ENCODE measurements at places on chromosomes 5 and 9.

GRCh38 chr5:89337-90286 is 2.4 kb upstream of the PLEKHG4B start:
- no peak for DNase-seq

DNA sequence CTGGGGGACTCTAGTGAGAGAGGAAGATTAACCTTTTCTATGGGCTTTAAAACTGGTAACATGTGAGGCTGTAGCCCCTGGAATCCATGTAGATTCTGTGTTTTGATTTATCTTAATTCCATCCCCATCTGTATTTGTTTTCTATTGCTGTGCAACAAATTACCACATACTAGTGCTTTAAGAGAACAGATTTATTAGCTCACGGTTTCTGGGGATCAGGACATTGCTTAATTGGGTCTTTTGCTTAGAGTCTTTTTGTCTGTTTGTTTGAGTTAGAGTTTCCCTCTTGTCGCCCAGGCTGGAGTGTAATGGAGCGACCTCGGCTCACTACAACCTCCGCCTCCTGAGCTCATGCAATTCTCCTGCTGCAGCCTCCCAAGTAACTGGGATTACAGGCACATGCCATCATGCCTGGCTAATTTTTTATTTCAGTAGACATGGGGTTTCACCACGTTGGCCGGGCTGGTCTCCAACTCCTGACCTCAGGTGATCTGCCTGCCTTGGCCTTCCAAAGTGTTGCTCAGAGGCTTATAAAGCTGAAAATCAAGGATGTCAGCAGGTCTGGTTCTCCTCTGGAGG is 29.9 kb upstream of the GNA14 start:
- peak; percentile 69 for DNase-seq

GRCh38 chr5:122940890-122941289 is 95.5 kb downstream of the SNX24 start:
- DNase-seq, result no peak

GRCh38 chr5:169602535-169602934 is 19.0 kb downstream of the SPDL1 start:
- no peak for DNase-seq

DNA sequence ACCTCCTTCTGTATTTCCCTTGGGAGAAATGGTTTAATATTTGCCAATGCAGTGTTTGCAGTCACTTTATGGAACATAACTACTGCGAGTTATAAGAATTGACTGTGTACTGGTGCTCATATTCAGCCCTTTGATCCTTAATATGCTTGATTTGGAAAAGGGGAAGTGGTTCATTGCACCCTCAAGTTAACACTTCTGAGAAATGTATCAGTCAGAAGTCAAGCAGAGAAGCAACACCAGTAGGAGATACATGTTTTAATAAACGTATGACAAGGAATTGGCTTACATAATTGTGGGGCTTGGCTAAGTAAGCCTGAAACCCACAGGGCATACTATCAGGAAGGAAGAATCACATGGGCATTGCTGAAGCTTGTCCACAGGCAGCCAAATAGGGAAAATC is 131.0 kb upstream of the SPRY4 start:
- no peak for DNase-seq

DNA sequence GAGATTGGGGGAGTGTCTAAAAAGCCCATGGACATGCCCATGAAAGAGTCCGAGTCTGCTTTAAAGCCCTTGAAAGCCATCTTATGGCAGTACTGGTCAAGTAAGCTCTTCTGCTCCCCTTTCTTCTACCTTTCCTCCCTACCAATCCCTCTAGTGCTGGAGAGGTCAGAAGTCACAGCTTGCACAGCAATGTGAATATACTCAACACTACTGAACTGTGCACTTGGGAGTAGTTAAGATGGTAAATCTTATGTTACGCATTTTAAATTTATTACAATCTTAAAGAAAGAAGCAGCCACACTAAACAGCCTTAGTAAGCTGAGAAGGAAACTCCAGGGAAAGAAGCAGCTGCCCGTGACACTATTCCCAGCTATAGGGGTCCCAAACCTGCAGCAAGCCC is 12.3 kb upstream of the TRAF1 start:
- DNase-seq, result no peak

DNA sequence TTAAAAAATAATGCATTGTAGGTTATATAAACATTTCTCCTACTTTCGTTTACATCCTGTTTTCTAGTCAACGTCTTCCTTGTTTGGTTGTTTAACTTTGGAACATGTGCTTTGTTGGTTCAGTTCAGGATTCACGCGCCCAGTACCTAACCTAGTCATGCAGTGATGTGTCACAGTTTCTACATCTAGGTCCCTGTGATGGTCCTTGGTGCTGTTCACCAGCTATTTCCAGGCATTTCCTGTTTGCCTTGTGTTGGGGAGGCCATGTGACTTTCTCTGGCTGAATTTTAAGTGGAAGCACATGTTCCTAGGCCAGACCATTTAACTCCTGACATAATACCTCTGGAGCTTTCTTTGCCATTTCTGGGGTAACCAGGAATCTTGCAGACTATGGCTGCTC is 292.3 kb downstream of the SMARCA2 start:
- DNase-seq, result no peak

- no peak for DNase-seq
Measured at GRCh38 chr5:173733021-173733420, 116.6 kb upstream of the BOD1 start.

- peak; percentile 61 for DNase-seq
Measured at GRCh38 chr5:81393783-81394718, at the start of gene ACOT12. ACOT12 (minus strand) TSS chr5:81394134; CDS start chr5:81394114, 20 bp downstream.

DNA sequence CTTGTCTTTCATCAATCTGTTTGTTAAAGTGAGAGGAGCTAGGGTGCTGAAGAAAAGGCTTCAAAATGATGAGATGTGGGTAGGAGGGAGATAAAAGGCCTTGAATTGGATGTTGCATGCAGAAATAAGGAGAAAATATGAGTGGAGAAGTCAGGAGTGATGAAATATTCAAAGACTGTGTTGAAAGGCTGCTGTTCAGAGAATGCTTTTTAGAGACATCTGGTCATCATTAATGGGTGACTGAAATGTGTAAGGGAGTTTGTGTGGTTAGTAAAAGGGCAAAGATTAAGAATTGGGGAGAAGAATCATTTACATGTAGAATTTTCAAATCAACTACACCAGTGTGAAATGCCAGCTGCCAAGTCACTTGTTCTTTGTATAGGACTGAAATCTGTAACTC is 383.9 kb downstream of the MAT2B start:
- no peak for DNase-seq

- no peak for DNase-seq
Measured at GRCh38 chr5:2921651-2922050, 170.2 kb upstream of the IRX2 start.

DNA sequence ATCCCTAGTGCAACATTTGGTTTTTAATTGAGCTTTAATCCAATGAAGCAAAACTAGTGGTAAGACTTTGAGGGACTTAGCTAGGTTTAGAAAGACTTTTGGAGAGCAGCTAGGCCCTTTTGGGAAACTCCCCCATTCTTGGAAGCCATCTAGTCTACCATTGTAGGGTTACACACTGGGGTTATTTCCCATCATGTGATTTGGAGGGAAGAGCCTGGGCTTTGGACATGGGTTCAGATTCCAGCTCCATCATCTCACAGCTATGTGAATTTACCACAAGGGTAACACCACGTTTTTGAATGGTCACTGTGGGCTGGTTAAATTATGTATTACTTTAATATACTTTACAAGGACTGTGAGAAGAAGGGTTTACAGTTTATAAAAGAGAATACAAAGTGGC is 18.3 kb upstream of the TNFSF15 start:
- DNase-seq, result no peak

GRCh38 chr9:125284855-125285254 is 23.2 kb downstream of the GAPVD1 start:
- no peak for DNase-seq

- DNase-seq, result no peak
Measured at GRCh38 chr5:14895301-14895700, 23.7 kb upstream of the ANKH start.

DNA sequence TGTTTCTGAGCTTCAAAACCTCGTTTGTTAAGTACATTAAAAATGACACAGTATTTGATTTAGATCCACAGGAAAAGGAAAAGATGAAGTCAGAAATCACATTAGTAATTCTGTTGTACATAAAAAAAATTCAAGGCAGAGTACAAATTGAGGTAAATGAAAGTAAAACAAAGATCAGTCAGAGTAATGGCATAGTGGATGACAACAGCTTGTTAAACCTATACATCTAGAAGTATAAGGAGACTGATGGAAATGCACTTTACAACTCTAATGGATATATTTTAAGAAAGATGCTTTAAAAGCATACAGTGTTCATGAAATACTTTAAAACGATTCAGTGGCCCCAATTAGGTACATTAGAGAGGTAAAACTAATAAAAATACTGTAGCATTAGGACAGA is 631.3 kb upstream of the SEMA6A start:
- no peak for DNase-seq

GRCh38 chr9:91840469-91840868 is 109.6 kb downstream of the ROR2 start:
- DNase-seq, result peak; percentile 62

DNA sequence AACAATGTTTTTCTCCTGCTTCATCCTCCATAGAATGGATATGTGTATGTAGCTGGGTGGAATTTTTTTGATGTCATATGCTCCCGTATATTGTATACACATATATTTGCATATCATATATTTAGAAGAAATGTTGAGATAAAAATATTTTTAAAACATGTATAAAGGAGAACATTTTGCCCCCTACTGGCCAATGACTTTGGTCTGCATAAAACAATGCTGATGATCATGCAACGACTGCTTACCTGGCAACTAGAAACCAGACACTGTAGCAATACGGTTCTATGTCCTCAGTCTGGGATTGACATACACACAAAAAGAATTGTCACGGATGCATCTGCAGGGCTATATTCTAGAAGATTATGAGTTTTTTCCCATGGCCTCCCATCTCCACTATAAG is 503.6 kb downstream of the ELAVL2 start:
- no peak for DNase-seq

- DNase-seq, result no peak
Measured at GRCh38 chr9:36039696-36040095, 3.0 kb downstream of the RECK start.

- DNase-seq, result no peak
Measured at GRCh38 chr9:131668439-131669268, 71.2 kb downstream of the RAPGEF1 start.

DNA sequence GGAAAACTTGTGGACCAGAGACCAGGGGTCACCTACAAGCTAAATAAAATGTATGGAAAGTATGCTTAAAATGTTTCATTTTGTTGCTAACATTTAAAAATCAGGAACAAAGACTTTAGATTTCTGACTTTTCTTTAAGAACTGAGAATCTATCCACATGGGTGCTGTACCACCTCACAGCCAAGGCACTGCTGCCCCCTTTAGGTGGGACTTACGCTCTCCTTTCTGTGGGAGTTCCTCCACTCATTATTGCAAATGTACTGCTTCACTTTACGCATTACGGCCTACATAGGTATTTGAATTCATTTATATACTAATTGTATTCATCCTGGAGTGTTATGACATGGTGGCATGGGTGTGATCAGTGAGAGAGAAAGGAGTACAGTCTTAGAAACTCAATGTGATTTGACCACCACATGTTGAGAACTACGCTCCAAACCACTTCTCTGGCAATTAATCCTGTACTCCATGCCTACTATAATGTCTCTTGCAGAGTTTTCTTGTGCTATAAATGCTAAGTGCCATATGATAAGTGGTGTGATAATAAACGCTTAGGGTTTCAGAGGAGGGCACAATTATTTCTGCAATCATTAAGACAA is 24.7 kb upstream of the CETN3 start:
- DNase-seq, result no peak

GRCh38 chr9:134637241-134637640 is 4.4 kb upstream of the COL5A1 start:
- DNase-seq, result peak; percentile 72

GRCh38 chr9:117034866-117035265 is 347.8 kb downstream of the TRIM32 start:
- DNase-seq, result no peak

DNA sequence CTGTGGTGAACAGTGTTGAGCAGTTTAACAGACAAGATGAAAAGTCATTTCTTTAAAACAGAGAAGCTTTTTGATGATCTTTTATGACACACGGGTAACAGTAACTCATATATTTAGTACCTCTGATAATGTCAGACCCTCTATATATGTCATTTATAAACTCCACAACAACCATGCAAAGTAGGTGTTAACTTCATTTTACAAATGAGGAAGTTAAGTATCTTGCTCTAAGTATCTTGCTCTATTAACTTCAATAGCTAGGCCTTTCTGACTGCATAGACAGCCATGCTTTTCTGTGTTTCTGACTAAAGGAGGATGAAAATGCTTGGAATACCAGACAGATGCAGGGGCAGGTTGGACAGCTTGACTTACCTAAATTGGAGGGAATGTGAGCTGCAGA is 1.8 kb downstream of the NUDT2 start:
- DNase-seq, result no peak

DNA sequence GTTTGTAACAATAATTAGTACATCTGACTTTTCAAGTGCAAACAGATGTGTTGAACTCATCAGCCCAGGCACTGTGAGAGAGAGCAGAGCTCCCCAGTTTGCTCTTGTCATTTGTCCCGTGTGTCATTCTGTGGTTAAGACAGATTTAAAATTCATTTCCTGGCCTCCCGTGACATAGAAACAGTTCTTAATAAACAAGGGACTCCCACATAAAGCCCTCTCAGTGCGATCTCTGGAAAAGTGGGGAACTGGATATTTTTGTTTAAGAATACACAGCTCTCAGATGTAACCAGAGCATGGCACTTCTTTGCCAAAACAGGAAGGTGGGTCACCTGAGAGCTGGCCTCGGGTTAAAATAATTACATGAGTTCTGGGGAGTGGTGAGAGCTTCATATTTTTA is 58.6 kb downstream of the PRKACG start:
- DNase-seq, result no peak

- DNase-seq, result no peak
Measured at GRCh38 chr9:105244734-105245028, 230 bp downstream of the SLC44A1 start.

- DNase-seq, result no peak
Measured at GRCh38 chr5:30765227-30765626, 428.3 kb upstream of the CDH6 start.

- DNase-seq, result no peak
Measured at GRCh38 chr9:109422641-109423040, 75.5 kb downstream of the PTPN3 start.

- no peak for DNase-seq
Measured at GRCh38 chr5:53319315-53319714, 161.1 kb upstream of the FST start.

DNA sequence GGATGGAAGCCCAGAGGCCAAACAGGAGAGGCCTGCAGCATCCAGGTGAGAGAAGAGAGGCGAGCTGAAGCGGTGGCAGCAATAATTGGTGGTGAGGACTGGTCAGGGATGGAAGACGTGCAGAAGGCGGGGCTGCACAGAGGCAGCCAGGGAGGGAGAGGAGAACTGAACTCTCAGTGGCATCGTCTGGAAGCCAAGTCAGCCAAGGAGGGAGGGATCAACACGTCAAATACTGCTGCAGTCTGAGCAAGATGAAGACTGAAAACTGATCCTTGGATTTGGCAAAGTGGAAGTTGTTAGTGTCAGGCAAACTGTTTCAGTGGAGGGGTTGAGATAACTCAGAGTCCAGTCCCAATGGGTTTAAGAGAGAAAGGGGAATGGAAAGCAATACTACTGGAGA is 145.4 kb downstream of the CDK5RAP2 start:
- no peak for DNase-seq
